Stimulated activated CD8-positive, alpha-beta memory T cell treated with anti-CD3 and anti-CD28 coated beads, Interleukin-15, amount 100 ng/mL, for 4 hours (primary cell): ENCODE measurements at places on chromosomes 7 and 10.

DNA sequence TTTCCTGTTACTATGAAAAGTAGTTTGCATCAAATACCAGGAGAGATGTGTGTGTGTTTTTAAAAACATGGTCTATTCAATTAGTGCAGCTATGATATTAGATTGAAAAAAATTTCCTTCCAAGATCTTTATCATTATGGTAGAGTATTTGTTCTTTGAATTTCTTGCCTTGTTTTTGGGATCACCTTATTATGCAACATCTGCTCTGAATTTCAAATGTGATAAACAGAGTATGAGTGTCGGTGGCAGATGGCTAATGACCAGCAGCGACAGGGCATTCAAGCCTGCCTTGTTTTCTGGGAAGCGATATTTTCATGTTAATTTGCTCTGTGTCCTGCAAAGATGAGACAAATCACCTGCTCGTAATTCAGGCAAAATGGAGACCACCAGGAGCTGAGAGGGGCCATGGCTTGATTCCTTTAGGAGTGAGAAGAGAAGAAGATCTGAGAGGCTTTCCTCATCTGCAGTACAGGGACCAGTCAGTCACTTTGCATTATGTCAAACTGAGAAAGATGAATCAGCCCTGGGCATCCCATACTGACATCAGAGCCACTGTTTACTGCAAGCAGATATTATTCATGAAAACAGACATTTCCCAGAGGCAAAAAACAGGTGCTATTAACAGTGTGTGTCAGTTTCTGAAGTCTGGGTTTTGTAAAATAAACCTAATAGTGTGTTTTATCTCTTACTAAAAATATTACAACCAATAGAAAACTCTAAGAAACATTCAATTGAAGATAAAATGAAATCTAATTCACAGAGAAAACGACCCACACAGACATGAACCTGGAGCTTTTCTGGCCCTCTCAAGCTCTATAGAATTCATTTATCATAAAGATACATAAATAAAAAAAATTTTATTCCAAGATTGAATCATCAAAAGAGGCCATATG is 67.6 kb downstream of the CDK6 start:
- DNase-seq: no peak

- DNase-seq: no peak
Observed at GRCh38 chr10:96440361-96441292, 73.1 kb downstream of the TLL2 start.

- no peak for DNase-seq
Observed at GRCh38 chr10:69880301-69881081, 78.8 kb downstream of the COL13A1 start.

- DNase-seq: no peak
Observed at GRCh38 chr7:99668541-99668940, 11.3 kb downstream of the CYP3A5 start.

GRCh38 chr7:155469-155900 is 36.9 kb upstream of the FAM20C start:
- no peak for DNase-seq

- DNase-seq: no peak
Observed at GRCh38 chr10:119608316-119609155, 11.8 kb upstream of the TIAL1 start.

GRCh38 chr7:128347647-128348097 is 4.0 kb upstream of the RBM28 start:
- no peak for DNase-seq

- DNase-seq: no peak
Observed at GRCh38 chr10:69406816-69407580, 9.7 kb downstream of the TACR2 start.

GRCh38 chr7:148262721-148263229 is 327.8 kb upstream of the C7orf33 start:
- peak; percentile 3 for DNase-seq

DNA sequence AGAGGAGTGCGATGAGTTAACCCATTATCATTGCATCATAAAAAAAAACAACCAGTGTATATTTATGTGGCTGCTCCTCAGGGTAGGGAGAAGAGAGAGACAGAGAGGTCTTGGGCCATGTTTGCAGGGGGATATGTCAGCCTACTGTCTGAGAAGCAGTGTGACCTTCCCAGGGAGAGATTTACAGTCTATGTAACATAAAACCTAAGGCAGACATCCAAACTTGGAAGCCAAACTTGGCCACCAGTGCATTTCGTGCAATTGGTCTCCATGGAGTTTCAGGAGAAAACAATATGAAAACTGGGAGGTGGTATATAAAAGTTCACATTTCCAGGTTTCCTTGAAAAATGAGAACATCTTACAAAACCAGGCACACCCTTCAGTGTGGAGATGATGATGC is 85.9 kb upstream of the CXCL12 start:
- no peak for DNase-seq

GRCh38 chr10:120437541-120437940 is 19.5 kb upstream of the PLPP4 start:
- DNase-seq: no peak

DNA sequence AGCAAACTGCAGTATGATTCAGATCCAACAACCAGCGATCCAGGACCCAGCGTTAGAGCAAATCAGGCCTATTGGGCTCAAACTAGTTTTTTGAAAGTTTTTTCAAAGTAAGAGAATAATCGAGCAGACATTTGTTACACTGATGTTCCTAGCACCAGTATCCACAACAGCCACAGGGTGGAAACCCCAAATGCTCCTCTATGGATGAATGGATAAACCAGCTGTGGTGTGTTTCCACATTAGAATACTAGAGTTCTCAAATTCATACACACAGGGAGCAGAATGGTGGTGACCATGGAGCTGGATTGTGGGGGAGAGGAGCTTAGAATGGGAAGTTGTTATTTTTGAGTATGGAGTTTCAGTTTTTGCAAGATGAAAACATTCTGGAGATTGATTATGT is 60.7 kb downstream of the PDIA4 start:
- no peak for DNase-seq

DNA sequence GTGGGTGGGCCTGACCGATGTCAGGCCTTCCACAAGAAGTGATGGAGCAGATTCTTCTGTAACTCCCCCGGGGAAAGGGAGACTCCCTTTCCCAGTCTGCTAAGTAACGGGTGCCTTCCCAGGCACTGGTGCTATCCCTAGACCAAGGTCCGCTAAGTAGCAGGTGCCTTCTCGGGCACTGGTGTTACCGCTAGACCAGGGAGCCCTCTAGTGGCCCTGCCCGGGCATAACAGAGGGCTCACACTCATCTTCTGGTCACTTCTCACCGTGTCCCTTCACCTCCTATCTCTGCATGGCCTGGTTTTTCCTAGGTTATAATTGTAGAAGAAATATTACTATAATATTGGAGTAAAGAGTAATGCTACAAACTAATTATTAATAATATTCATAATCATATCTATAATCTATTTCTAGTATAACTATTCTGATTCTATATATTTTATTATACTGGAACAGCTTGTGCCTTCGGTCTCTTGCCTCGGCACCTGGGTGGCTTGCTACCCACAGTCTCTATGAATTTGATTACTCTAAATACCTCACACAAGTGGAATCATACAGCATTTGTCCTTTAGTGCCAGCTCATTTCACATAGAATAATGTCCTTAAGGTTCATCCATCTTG is 1378.7 kb downstream of the XPNPEP1 start:
- no peak for DNase-seq

DNA sequence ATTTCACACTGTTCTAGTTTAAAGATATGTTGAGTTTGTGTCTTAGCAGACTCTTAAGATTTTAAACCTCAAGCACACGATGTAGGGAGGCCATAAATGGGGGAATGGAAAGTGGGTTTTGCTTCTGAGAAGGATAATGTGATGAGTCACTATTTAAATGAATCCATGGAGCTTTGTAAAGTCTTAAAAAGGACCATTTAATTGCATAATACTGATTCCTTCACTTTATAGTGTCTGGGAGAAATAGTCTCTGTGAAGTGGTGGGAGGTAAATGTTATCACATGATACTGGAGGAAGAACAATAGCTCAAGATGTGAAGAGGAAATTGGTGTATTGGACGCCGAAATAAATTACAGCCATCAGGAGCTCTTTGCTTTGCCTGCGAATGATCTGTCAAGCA is 84.0 kb upstream of the MYO3A start:
- no peak for DNase-seq

DNA sequence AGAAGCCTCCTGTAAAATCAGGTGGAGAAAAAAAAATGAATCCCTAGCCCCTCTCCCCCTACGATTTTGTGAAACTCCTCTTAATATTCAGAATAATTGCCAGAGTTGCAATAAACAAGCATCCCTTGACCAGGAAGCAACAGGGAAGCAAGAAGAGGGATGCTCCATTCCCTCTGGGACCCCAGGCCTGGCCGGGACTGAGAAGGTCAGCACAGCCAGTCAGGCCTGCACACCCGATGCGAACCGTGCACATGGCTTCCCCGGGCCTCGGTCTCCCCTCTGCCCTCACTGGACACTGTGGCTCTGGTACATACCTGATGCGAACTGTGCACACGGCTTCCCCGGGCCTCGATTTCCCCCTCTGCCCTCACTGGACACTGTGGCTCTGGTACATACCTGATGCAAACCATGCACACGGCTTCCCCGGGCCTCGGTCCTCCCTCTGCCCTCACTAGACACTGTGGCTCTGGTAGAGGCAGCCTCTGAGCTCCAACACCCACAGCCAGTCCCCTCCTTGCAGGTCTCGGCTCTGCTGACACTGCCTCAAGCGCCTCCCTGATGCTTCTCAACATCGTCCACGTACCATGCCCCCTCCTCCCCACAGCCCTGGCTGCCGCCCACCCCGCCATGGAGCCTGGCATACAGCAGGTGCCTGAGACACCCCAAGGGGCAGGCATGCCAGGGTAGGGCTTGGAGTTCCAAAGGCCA is 138.6 kb downstream of the DIP2C start:
- no peak for DNase-seq

DNA sequence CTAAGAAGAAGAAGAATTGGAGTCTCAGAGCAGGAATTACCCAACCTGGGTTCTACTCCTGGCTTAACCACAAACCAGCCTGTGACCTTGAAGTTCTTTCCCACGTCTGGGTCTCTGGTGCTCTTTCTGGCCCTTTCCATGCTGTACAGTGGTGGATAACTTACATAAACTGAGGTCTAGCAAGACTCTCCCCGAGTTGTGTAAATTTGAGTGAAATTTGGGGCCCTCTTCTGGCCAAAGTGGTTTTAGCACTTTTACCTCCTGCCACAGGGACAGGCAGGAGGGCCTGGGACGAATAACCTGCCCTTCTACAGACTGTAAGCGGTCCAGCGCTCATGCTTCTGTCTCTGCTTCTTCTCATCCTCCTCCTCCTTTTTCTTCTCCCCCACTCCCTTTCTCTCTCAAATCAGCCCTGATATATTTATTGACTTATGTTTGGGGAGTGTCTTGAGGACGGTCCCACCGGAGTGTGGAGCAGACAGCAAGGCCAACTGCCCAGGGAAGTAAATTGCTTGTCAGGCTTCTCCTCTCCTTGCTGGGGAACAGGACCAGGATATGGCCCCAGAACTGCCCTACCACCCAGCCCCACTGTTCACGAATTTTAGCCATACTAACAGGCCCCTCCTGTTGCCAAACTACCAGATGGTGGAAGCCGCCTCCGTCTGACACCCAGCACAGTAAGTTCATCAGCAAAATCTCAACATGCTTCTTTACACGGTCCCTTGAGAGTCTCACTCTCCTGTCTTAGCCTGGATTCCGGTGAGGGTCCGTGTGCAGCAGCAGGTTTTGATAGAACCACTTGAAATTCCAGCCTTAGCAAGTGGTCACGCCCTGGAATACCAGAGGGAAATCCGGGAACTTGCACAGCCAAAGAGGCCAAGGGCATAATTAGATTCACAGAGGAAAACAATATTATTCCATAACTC is 4.0 kb upstream of the SH3PXD2A start:
- DNase-seq: no peak

- no peak for DNase-seq
Observed at GRCh38 chr7:92446869-92447344, 375 bp upstream of the GATAD1 start.

- no peak for DNase-seq
Observed at GRCh38 chr7:82358009-82358578, 85.5 kb downstream of the CACNA2D1 start.

DNA sequence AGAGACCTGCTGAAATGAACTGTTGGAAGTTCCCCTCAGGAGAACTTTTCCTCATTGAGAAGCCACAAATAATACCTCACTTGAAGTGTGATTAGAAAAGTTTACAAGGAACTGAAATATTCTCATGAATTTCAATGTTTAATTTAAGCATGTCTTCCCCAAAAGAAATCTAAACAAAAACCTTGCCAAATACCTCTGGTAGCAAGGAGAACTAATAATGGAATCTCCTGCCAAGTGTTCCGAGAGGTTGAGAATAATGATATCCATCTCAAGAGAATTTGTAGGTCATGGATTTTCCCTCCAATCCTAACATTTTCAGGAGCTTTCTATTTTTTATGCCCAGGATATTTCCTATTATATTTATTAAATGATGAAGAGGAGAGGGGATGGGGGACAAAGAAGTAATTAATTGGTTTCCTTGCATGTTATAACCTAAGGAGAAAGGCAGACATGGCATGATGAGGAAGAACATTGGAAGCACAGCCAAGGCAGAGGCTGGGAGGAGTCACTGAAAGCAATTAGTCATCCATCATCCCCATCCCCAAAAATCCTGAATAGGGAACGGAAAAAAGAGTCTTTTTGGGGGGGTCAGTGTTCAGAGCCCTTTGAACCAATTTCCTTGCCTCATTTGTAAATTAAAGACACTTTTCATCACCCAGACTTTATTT is 93.6 kb upstream of the IL6 start:
- DNase-seq: no peak

DNA sequence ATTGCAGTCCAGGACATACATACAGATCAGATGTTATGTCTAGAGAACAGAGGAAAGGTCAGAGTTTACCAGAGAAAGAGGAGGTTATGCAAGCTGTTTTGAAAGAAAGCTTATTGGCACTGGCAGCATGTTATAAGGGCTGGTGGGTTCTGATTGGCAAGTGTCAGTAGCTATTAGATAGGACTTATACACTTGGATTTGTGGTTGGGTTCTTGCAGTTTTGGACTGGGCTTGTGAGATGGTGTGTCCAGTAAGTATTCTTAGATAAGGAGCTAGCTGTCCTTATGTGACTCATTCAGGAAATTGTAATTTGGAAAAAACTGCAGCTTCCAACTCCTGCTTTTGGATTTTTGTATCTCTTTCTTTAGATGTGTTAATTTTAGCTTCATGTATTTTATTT is 130.7 kb upstream of the NAMPT start:
- no peak for DNase-seq

DNA sequence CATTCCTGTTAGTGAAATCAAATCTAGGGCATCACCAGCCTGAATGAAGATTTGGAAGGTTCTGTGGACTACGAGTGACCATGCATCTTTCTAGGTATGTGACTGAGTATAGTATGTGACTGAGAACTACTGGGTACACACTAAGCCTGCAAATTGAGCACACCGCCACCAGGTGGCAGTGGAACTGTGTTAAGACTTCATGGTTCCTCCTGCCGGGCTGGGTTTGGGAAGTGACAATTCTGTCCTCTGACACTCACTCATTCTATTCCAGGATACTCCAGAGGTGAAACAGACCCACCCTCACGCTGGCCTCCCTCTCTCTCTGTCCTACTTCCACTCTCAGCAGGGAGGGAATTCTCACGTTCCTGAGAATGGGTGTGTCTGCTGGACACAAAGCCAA is 84.0 kb upstream of the TMEM248 start:
- no peak for DNase-seq

- no peak for DNase-seq
Observed at GRCh38 chr10:45427262-45427969, 53.4 kb downstream of the ALOX5 start.

- no peak for DNase-seq
Observed at GRCh38 chr10:124619802-124620490, 124.2 kb downstream of the FAM53B start.

GRCh38 chr7:106767498-106768323 is 97.4 kb upstream of the PIK3CG start:
- no peak for DNase-seq
